ENCODE measurements at places on chromosomes 2 and 18.

DNA sequence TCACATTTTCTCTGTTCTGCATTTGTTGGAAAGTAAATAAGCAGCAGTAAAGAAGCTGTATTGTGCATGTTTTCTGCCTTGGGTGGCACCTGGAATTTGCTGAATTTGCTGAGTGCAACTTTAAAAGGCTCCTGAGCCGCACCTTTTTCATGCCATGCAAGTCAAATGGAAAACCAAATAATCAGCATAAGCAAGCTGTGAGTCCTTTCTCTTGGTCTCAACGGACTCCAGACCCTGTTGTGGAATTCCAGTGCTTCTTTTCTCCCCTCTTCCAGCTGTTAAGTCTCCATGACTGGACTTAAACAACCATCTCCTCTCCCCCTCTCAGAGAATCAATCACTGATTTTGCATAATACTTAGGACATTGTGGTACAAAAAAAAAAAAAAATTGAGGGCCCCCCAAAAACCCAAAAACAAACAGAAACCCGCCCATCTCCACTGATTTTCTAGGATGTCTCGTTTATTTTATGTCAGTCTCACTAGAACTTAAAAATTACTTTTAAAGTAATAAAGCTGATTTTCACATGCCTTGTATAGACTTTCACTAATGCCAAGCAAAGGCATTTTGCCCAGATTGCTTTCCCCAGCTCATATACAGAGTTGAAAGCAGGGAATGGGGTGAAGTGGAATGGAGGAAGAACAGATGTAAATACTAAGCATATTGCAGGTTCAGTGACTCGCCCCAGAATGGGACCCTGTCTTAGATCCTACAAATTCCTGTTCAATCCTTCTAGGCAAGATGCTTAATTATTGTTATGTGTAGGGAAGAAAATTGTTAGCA, 5.1 kb upstream of the CETN1 start:
- no peak for DNase-seq

GRCh38 chr18:43170586-43170985, 55.1 kb upstream of the RIT2 start:
- DNase-seq, result no peak

DNA sequence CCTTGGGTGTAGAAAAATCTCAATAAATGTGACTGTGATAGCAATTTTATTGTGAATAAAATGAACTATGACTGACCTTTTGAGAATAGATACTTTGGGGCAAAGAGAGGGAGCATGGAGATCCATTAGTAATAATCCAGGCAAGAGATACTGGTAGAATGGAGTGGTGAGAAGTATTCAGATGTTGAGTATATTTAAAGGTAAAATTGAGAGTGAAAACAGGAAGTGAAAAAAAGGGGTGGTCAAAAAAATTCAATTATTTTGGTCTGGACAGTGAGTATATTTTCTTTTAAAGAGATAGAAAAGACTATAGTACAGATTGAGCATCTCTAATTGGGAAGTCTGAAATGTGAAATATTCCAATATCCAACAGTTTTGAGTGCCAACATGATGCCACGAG, 1515.6 kb upstream of the NXPH2 start:
- DNase-seq, result no peak

DNA sequence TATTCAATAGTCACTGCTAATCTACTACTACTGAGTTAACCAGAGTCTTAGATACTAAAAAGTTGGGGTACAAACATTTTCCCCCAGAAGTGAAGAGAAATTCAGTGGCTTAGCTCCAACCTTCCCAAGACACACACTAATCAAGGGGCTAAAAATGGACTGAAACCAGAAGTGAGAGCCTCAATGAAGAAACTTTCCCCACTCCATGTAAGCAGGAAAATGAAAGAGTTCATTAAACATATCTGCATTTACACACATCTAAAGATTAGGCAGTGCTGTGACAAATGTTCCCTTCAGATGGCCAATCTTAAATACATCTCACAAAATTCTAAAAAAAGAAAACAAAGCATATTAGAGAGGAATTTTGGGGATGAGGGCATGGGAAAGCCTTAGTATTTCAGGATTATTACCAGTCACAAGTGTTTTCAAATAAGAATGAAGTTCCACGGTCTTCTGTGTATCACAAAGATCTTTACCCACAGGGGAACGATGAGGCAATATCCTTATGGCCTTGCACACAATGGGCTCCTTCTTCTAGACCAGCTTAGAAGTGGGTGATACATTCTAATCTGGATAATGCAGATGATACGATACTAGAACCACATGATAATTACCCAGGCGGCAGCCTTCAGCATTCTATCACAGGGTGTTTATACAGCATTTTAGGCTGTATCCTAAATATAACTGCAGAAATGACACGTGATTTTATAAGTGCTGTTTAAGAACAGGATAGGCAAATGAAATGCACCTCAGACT, 17.1 kb downstream of the ANKRD44 start:
- peak; percentile 67 for DNase-seq

DNA sequence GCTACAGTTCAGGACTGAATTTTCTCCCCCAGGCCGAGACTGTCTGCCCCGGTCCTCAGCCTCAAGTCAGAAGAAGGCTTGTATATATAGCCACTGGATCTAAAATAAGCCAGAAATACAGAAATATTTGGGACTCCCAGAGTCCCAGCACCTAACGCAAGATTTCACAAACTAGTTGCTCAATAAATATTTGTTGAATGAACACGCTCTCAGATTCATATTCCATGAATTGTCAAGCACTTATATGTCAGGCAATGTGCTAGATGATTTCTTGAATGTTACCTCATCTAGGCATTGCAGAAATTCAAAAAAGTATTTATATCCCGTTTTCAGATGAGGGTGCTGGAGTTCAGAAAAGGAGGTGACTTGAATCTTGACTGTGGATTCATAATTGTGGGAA, 163.7 kb upstream of the KLHL29 start:
- DNase-seq, result no peak

GRCh38 chr2:38075507-38076151, at the start of gene CYP1B1:
TSS of gene CYP1B1 (minus strand) at chr2:38076151. CDS start at chr2:38075388, 763 bp downstream.
- DNase-seq, result peak; percentile 24

DNA sequence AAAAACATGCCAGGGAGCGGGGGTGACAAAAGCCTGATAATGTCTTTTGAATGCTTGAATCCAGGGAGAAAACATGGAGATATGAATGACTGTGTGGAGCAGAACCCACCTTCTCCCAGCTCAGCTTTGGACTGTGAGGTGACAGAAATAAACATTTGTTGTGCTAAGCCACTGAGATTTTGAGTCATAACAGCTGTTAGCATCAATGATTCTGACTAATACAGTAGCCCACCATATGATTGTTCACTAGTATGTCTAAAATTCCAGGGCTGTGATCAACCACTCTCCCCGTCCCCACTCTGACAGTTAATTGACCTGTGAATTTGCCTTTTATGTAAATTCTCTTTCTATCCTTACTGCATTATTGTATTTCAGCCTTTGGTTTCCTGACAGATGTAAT, 69.1 kb downstream of the PDK1 start:
- DNase-seq, result no peak

- DNase-seq, result no peak
Observed at GRCh38 chr2:112157472-112157871, 19.3 kb downstream of the FBLN7 start.

GRCh38 chr2:143158551-143159485, 29.6 kb downstream of the ARHGAP15 start:
- no peak for DNase-seq

- no peak for DNase-seq
Observed at GRCh38 chr2:169480079-169480465, 778 bp downstream of the BBS5 start.

DNA sequence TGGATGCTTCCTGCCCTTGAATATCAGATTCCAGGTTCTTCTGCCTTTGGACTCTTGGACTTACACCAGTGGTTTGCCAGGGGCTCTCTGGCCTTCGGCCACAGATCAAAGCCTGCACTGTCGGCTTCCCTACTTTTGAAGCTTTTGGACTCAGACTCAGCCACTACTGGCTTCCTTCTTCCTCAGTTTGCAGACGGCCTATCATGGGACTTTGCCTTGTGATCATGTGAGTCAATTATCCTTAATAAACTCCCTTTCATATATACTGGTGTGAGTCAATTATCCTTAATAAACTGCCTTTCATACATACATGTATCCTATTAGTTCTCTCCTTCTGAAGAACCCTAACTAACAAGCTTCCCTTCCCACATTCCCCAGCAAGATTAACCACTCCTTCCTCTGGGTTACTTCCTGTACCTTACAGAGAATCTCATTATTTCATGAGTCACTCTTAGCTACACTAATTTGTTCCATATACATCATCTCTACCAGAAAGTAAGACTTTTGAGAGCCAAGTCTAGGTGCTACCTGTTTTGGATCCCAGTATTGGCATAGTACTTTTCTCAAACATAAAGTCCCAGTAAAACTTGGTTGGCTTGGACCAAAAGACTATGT, 31.3 kb upstream of the LRATD1 start:
- no peak for DNase-seq

DNA sequence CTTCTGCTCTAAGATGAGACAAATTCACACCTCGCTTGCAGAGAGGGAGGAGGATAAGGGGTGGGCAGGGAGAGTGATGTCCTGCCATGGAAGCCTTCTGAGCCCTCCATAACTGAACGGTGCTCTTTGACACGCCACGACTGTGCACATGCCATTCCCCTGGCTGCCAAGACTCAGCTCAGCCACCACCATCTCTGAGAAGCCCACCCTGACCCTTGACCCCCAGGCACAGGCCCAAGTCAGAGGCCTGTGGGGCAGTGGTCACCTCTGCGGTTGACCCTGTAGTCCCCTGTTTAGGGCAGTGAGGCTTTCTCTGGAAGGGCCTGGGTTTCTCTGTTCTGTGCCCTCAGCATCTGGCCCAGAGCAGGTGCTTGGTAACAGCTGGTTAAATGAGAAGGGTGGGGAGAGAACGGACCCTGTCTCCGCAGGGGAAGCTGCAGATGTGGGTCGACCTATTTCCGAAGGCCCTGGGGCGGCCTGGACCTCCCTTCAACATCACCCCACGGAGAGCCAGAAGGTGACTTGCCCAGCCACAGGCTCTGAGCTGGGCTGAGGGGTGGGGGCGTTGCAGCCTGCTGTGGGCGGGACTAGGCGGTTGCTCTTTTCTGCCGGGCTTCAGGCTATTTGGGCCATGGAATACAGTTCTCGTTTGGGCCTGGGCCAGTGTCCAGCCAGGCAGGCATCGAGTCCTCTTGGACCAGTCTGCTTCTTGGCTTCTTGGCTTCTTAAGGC, 215.1 kb downstream of the DYSF start:
- no peak for DNase-seq

DNA sequence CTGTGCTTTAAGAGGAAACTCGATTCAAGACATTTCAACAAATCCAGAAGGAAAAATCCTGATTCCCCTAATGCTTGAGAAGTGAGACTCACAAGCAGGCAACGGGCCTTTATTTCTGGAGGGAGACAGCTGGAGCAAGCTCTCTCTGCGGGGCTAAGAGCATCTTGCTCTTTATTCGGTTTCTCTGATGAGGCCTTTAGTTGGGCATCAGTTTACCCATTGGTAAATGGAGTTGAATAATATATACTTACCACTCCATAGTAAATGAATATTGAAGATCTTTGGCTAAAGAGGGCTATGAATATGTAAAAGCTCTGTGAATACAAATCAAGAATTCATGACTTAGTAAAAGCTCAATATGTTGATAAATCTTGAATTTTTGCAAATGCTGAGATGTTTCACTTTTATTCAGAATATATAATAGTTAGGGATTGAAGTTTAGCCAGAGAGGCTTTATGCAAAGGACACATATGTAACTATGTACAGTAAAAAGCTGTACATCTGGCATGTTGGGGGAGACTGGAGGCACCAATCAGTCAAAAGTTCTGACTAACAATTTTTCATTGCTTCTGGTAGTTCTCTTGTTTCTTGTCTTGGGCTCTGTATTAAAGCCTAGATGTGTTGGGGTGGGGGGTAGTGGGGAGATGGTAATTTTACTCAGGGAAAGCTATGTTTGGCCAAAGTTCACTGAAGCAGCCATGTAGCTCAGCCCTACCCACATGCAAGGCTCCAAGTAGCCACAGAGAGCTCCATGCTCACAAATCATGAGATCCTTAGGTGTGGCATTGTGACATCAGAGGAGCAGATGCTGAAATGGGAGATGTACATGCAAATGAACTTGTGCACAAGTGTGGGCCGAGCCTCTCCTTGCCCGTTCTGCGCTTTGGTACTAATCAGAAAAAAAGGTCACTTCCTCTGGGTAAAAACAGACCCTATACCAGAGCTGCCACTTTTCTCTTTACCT, 200.2 kb downstream of the SATB2 start:
- DNase-seq, result no peak

GRCh38 chr2:180523621-180524340, 456.6 kb upstream of the UBE2E3 start:
- no peak for DNase-seq

GRCh38 chr18:41906528-41907146, 48.4 kb upstream of the PIK3C3 start:
- DNase-seq, result peak; percentile 67

DNA sequence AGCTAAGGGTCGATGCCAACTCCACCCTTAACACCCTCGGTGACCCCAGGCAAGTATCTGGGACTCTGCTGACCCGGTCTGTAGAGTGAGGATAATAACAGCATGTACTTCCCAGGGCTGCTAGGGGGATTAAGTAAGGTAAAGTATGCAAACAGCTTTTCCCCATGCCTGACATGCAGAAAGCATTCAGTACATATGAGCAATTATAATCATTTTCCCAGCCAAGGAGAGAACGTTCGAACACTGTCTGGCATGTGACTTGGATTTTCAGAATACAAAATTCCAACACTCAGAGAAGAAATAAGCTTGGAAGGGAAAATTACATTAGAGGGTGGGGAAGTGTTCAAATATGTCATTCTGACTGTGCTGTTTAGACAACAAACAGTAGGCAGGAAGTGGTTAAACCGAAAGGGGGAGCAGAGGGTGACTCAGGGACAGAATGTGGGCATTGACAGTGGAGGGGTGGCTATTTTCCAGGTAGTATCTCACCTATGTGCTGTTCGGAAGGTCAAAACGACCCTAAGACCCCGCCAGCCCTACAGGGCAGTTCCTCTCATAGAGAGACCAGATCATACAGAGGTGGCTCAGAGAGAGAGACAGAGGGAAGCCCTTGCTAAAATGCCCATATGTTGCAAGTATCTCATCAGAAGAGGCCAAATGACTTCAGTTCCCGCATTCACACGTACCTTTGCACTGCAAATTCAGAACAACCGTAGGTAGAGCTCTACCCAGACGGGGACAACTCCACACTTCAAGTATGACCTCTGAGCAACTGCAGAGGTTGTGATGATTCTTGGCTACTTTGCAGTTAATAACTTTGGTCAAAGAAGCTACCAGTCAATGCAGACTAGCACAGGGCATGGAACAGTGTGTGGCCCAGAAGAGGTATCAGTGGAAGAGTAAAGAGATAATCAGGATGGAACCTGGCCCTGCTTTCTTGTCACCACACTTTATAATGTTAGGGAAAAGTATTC, 14.8 kb downstream of the ASPRV1 start:
- DNase-seq, result peak; percentile 84

GRCh38 chr2:210630873-210631560, 74.6 kb downstream of the CPS1 start:
- no peak for DNase-seq

- DNase-seq, result peak; percentile 3
Observed at GRCh38 chr2:59584958-59585357, 968.5 kb downstream of the BCL11A start.

- no peak for DNase-seq
Observed at GRCh38 chr2:128867311-128867710, 548.6 kb upstream of the HS6ST1 start.

GRCh38 chr2:62406573-62407043, 99.4 kb downstream of the TMEM17 start:
- DNase-seq, result no peak

- DNase-seq, result no peak
Observed at GRCh38 chr18:71846716-71847115, 697.4 kb downstream of the CBLN2 start.

Data from activated CD4-positive, alpha-beta T cell treated with anti-CD3 and anti-CD28 coated beads, Interleukin-2, Interleukin-6, amounts not matched to agents 100 ng/mL and 50 ng/mL, durations not matched to agents 16 hours and 8 hours (primary cell).